ENCODE measurements at places on chromosomes 11 and 22. TPM values are rescaled to one million over a fixed set of nuclear protein-coding genes. Genes with fewer than 3 reads are reported as not detected.

C1QTNF6 gene
- total RNA-seq, result 1.6 TPM

ARHGAP8 gene
- 0.54 TPM for total RNA-seq

VPREB1 gene
- total RNA-seq, result 3.5 TPM

BLID gene
- total RNA-seq, result not detected

EMID1 gene
- 161 TPM for total RNA-seq

OR51A7 gene
- not detected for total RNA-seq

OR4A16 gene
- not detected for total RNA-seq

CHRDL2 gene
- total RNA-seq, result not detected

ACTN3 gene
- not detected for total RNA-seq

SCUBE1 gene
- 1.3 TPM for total RNA-seq

MTFP1 gene
- total RNA-seq, result 21.3 TPM

FAM227A gene
- total RNA-seq, result 1.3 TPM

MS4A4A gene
- total RNA-seq, result 1.1 TPM

FOLR3 gene
- not detected for total RNA-seq

GRAP2 gene
- total RNA-seq, result 1.1 TPM

RAB1B gene
- total RNA-seq, result 103 TPM

PRRG4 gene
- total RNA-seq, result 1.3 TPM

SCGB1D2 gene
- not detected for total RNA-seq

PIK3C2A gene
- total RNA-seq, result 9.4 TPM

TCN2 gene
- total RNA-seq, result 8.1 TPM

RIMBP3B gene
- total RNA-seq, result 1.6 TPM

ART5 gene
- total RNA-seq, result under 0.01 TPM

CRELD2 gene
- total RNA-seq, result 21.3 TPM

NCR3LG1 gene
- 1.3 TPM for total RNA-seq

B4GALNT4 gene
- 3.5 TPM for total RNA-seq

F2 gene
- under 0.01 TPM for total RNA-seq
